RCC 7860 (cell line): ENCODE measurements at places on chromosomes 7 and 10.

GRCh38 chr10:119061352-119061751, 19.3 kb downstream of the EIF3A start:
- DNase-seq = no peak

DNA sequence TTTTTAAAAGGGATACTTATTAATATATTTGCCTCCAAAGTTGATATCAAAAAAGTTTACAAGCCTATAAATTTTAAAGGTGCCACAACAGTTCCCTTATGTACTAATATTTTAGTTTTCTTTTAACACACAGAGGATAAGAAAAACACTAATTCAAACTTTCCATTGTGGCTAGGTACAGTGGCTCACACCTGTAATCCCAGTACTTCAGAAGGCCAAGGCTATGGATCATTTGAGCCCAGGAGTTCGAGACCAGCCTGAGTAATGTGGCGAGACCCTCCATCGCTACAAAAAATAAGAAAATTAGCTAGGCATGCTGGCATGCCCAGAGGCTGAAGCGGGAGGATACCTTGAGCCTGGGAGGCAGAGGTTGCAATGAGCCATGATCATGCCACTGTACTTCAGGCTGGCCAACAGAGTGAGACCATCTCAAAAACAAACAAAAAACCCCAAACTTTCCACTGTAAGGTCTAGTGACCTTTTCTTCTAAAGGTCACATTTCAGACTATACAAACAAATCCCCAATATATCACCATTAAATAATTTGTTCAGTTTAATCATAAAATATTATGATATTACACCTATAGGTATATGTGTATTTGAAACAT, 107.5 kb downstream of the HBP1 start:
- DNase-seq = no peak

DNA sequence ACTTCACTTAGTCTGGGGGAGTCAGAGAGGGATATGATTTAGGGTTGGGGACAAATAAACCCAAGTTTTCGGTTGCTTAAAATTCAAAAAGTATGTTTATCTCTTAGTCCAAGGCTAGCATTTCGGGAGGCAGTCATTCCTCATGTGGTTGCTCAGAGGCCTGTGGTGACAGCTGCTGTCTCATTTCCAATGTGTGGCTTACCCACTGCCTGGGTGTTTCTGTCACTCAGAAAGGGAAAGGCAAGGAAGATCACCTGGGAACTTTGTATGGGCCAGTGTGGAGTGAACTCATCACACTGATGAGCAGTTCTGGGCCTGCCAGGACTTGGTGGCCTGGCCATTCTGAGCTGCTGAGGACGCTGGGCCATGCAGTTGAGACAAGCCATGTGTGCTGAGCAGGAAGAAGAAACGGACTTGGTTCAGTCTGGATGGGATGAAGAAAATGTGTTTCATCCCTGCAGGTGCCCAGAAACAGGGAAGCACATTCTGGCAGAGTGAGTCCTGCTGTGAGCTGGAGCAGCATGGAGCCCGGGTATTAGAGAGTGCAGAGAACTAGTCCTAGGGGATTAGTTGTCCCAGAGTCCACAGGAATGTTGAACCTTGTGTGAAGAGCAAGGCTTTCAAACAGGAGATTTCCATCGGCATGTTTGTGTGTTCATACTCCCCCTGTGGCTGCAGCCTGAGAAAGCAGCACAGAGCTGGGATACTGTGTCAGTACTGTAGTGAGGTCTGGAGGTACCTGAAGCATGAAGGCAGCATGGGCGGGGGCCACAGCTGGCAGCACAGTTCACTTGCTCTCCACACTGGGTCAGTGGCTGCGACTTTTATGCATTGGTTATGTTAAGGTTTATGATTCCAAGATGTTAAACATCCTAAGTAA, 211.1 kb upstream of the IGFBP3 start:
- DNase-seq = peak; percentile 39

GRCh38 chr7:25985196-25985595, 166.8 kb upstream of the NFE2L3 start:
- DNase-seq = no peak

DNA sequence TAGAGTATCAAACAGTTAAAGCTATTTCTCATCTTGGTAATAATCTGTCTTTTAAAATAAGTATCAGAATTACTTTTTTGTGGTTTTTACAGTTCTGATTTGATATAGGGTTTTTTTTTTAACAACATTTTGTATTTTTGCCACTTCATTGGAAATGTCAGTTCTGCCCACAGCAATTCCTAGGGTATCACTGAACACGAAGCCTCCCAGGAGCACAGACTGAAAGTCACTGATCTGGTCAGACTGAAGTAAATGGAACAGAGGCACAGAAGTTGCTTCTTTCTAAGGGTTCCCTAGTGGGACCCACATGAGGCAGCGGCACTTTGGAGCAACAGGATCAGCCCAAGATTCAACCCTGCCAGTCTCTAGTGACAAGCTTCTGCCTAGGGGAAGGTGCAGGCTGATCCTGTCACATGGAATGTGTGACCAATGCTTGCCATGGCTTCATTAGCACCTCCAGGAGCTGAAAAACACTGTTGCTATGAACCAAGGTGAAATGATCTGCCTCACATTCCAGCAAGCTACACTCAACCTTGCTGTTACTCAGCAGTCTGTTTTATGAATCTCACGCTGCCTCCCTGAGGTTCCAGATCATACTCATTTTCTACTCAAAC, 273.4 kb upstream of the CSTF2T start:
- DNase-seq = no peak

- DNase-seq = no peak
Measured at GRCh38 chr7:128666200-128666599, 5.9 kb upstream of the GARIN1A start.

GRCh38 chr7:127438836-127439235, 46.3 kb upstream of the ZNF800 start:
- DNase-seq = no peak

GRCh38 chr7:157996359-157997079, 591.1 kb downstream of the PTPRN2 start:
- no peak for DNase-seq

DNA sequence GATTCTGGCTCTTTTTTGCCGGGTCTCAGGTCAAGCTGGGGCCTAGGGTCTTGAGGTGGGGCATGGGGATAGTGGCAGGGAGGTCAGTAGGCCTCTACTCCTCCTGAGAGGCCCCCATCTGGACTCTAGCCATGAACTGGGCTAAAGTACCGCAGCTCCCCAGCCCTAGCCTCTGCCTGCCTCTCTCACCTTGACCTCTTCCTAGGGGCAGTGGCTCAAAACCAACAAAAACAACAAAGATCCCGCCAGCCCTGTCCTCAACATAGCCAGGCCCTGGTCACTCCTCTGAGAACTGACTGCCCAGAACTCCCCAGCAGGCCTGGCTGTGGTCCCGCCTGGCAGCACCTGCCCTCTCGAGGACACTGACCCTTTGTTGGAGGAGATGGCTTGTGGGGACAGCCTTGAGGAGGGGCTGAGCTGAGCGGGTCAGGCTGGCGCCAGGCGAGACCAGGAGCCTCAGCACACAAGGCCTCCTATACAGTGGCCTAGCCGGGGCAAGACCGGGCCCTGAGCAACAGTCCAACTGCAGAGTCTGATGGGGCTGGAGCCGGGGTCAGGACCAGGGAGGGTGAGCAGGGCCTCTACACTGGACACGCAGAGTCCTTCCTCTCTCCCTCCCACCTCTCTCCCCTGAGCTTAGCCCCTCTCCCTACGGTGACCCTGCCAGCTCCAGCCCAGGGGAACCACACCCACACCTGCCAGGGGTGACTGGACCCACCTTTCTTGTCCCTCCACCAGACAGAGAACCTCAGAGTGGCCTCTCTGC, 11.6 kb upstream of the PPIF start:
- no peak for DNase-seq

GRCh38 chr7:82056282-82056681, 286.4 kb upstream of the HGF start:
- DNase-seq = no peak

- DNase-seq = peak; percentile 33
Measured at GRCh38 chr10:32937911-32938424, 20.1 kb downstream of the ITGB1 start.

- no peak for DNase-seq
Measured at GRCh38 chr7:152624228-152624627, 51.7 kb downstream of the XRCC2 start.

GRCh38 chr10:3478632-3479240, 306.2 kb upstream of the PITRM1 start:
- no peak for DNase-seq

GRCh38 chr7:116955801-116956476, 2.6 kb downstream of the ST7 start:
- DNase-seq = no peak

DNA sequence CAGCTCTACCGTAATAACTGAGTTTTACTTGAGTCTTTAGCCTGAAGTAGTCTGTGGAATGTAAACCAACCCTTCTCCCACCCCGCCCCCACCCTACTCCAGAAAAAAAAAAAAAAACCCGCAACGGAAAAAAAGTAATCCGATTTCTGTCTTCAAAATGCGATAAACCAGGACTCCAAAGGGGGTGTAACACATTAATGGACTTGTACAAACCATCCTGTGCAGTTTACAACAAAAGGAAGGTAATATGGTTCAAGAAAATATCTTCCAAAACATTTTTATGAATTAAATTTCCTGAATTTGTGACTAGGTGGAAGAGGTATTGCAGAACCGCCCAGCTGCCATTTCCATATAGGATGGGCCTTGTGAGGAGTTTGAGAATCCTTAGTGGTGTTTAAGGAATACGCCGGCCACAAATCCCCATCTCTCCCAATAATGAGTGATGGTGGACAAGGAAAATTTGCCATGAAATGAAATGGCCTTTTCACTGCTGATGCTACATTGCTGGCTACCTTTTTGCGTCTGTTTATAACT, 10.6 kb downstream of the SKIDA1 start:
- no peak for DNase-seq

GRCh38 chr7:135661311-135662122, 797 bp upstream of the STMP1 start:
- DNase-seq = no peak

DNA sequence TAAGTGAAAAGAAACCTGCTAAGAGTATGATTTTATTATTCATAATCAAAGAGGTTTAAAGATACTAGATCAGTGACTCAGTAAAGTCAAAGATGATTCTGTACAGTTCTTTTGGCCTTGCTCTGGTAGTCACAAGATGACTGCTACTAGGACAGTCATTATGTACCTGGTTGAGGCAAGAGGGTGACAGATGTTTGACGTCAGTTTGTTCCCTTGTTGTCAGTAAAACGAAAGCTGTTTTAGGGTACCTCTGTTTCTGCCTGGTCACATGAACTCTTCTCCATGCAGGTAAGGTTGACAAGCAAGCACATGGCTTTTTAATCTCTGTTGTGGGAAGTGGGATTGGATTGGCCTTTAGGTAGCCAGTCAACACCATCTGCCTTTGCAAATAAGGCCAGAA, 308.0 kb downstream of the EXOC4 start:
- DNase-seq = no peak

GRCh38 chr7:109835577-109835976, 1255.3 kb upstream of the LRRN3 start:
- no peak for DNase-seq

DNA sequence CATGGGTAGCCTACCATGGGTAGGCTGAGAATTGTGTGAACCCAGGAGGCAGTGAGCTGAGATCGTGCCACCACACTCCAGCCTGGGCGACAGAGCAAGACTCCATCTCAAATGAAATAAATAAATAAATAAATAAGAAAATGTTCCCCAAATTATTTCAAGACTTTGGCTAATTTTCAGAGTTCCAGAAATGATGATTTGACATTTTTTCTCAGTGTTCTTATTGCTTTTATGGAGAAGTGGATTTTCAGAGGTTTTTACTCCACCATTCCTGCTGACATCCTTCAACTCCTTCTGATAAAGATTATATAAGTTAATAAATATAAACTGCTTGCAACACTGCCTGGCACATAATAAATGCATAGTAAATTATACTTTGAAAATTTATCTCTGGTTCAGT, 80.4 kb upstream of the PRKCQ start:
- DNase-seq = no peak

- DNase-seq = no peak
Measured at GRCh38 chr7:70132226-70132851, 534.1 kb downstream of the AUTS2 start.

GRCh38 chr10:613271-614138, 76.0 kb downstream of the DIP2C start:
- DNase-seq = no peak

DNA sequence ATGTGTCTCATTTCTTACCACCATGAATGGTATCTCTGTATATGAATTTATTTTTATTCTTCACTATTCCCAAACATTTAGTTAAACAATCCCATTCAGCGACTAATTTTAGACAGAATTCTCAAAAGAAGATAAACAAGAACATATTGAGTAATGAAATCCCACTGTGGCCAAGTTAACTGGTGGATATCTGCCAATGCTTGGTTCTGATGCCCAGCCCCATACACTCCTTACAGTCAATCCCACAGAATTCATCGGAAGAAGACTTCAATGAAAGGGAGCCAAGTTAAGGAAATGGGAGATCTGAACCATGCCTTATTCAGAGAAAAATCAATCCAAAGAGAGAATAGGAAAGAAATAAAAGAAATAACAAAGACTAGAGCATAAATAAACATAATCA, 518.0 kb downstream of the XPNPEP1 start:
- DNase-seq = no peak

DNA sequence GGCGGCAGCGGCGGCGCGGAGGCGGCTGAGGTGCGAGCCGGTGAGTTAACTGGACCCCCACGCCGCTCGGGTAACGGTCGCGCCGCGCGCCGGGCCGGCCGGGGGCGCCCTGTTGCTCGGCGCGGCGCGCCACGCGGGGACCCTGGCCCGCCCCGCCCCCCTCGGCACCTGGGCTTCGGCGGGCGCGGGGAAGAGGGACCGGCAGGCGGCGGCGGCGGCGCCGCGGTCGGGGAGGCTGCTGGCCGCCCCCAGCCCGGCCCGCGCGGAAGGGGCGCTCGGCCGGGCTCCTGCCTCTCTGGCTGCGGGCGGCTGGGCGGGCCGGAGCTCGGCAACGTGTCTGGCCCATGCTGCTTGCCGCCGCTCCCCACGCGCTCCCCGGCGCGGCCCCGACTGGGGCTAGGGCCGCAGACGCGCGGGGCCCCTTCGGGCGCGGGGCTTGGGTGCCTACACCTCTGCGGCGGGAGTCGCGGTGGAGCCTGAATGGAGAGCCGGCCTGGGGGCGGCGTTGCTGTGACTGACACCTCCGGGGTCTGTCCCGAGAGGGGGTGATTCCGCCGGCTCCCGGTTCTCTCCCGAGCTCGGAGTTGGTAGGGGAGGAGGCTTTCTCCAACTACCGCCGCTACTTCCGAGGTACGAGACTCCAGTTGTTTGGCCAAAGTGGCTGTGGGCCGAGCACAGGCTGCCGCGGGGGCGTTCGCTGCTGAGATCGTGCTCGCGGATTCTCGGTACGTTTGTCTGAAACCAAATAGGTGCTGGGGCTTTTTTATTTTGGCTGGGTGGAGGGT, 494 bp downstream of the PALS2 start:
- peak; percentile 44 for DNase-seq
